H9 (cell line): ENCODE measurements at places on chromosomes 13 and 19. TPM values are rescaled to one million over a fixed set of nuclear protein-coding genes. Genes with fewer than 3 reads are reported as not detected.

The GARIN5A gene
- total RNA-seq, result 9.5 and 10.5 TPM in 2 replicates

The KLK12 gene
- not detected in 2 replicates for total RNA-seq

The FGF21 gene
- 0.55 and 0.90 TPM in 2 replicates for total RNA-seq

The C19orf18 gene
- total RNA-seq, result 0.26 and 0.33 TPM in 2 replicates

The ZNF578 gene
- 5.1 and 5.3 TPM in 2 replicates for total RNA-seq

The ZNF556 gene
- total RNA-seq, result not detected in 2 replicates

The LEUTX gene
- total RNA-seq, result not detected in 2 replicates

The NR1H2 gene
- 33.2 and 35.8 TPM in 2 replicates for total RNA-seq

The STX10 gene
- 39.4 and 40.5 TPM in 2 replicates for total RNA-seq

The FFAR1 gene
- total RNA-seq, result not detected in 2 replicates

The DMRTC2 gene
- total RNA-seq, result not detected in 2 replicates

The PGLYRP1 gene
- total RNA-seq, result not detected in 2 replicates

The C1QTNF9 gene
- total RNA-seq, result not detected in 2 replicates

The PRX gene
- total RNA-seq, result 3.8 and 4.0 TPM in 2 replicates

The FXYD3 gene
- 1.5 TPM in 2 replicates for total RNA-seq

GRCh38 chr13:90535421-90535820 is 812.1 kb upstream of the MIR17HG start:
- no peak for DNase-seq

DNA sequence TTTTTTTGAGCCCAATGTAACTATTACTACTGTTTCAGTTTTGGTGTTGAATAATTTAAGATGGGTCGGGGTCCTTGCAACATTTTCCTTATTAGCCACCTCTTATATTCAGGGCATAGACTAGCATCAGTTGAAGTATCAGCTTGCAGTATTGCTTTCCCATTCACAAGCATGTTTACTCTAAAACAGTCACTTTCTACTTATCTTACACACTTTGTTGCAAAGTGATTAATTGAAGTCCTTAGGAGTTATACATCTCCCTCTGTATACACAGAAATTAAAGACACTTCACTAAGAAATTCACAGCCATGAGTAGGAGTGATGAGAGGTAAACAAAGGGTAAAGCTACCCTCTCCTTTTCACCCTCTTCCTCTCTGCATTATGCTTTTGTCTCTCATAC is 27.6 kb downstream of the SLAIN1 start:
- DNase-seq, result no peak

GRCh38 chr19:37855098-37855497 is 51.3 kb downstream of the WDR87 start:
- DNase-seq, result no peak

- DNase-seq, result no peak
Observed at GRCh38 chr19:9885077-9885552, 50.0 kb downstream of the PIN1 start.

- no peak for DNase-seq
Observed at GRCh38 chr13:43516401-43516833, 270.4 kb downstream of the ENOX1 start.

GRCh38 chr19:51319649-51320279 is 8.3 kb downstream of the IGLON5 start:
- DNase-seq, result no peak

DNA sequence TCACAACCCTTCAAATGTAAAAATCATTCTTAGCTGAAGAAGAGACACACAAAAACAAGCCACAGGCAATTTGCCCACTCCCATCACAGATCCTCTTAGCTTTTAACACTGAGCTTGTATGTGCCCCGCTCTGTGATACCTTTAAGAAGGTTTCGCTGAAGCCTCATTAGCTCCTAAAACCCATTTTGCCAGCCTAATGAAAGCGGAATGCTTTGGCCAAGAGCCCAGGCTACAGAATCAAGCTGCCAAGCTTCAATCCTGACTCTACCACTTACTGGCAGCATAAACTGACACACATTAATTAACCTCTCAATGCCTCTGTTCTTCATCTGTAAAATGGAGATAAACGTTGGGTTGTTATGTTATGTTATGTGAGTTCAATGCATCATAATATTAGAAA is 10.5 kb downstream of the ZNF112 start:
- no peak for DNase-seq

- no peak for DNase-seq
Observed at GRCh38 chr13:98542568-98543377, 34.1 kb downstream of the STK24 start.

DNA sequence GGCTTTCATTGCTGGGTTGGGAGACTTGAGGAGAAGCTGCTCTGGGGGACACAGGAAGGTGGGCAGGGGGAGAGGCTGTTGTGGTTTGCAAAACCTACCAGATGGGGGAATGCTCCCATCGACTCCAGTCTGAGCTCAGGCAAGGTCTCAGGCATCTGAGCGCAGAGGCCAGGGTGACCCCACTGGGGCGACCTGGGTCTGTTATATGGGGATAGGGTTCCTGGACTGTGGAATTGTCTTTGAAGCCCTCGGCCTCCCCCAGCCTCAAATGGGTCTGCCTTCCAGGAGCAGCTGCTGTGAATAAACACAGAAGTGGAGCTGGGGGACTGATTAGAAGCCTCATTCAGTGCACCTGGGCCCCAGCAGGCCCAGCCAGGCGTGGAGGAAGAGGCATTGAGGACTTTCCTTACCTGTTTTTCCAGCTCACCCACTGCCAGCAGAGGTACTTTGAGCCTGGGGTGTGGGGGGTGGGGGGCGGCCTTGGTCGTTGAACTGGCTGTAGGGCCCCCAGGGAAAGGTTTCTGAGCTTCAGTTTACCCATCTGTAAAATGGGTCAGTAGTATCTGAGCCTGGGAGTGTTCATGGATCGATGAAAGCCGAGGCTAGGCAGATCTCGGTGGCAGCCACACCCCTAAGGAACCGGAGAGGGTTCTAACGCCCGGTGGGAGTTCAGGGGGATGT is 1.4 kb downstream of the CERS4 start:
- DNase-seq, result no peak

DNA sequence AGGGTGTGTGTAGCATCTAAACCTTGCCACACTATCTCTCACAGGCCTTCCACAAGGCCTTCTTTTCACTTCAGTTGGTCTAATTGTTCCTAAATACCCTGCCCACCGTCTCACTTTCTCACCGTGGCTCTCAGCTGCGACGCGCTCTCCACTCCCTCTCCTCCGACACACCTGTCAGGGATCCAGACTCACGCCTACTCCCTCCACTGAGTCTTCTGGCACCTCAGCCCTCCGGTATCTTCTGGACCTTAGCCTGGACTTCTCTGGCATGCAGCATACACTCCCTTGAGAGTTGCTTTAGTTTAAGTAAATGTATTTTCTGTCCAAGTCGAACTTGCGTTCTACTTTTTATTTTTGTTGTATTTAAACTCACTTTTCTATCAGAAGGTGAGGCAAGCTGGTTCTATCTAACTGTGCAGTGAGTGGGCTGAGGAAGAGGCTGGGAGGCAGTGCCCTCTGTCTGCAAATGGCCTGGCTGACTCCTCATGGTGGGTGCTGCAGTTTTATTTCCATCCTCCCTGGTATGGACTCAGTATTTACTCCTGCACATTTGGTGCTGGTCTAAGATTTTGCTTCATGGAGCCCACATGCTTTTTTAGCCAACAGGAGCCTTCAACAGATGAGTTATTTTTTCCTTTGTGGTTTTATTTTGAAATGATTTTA is 28.5 kb upstream of the ARGLU1 start:
- DNase-seq, result no peak

- DNase-seq, result no peak
Observed at GRCh38 chr19:55088021-55088451, 12.4 kb downstream of the EPS8L1 start.

DNA sequence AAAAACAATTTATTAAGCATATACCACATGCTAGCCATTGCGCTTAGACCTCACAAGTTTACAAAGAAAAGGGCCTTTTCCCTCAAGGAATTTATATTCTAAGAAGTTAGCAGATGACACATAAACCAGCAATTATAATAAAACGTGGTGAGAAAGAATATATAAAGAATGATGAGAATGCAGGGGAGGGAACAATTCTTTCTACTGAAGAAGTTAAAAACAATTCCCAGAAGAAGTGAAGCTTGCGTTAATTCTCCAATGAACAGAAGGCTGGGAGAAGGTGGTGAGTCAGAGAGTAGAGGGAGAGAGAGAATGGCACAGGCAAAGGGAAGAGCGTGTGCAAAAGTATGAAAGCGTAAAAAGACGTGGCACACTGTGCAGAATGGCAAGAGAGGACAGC is 69.5 kb upstream of the ZDHHC20 start:
- DNase-seq, result no peak

DNA sequence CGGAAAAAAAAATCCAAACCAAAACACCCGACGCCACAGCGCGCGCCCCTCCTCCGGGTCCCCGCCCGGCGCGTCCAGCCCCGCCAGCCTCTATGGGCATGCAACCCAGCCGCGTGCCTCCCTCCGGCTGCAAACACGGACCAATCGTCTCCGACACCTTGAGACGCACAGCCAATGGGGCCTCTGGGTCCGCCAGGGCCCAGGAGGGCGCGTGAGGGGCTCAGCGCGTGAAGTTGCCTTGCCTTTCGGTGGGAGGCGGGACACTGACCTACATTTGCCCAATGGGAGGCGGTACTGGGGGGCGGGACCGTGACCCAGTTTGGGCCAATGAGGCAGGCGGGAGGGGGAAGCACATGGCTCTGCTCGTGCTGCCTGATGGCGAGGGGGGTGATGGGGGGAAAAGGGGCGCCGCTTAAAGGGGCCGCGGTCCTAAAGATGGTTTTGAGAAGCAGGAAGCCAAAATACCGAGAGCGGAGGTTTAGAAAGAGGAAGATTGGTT is 319 bp upstream of the DBP start:
- DNase-seq, result peak; percentile 100

DNA sequence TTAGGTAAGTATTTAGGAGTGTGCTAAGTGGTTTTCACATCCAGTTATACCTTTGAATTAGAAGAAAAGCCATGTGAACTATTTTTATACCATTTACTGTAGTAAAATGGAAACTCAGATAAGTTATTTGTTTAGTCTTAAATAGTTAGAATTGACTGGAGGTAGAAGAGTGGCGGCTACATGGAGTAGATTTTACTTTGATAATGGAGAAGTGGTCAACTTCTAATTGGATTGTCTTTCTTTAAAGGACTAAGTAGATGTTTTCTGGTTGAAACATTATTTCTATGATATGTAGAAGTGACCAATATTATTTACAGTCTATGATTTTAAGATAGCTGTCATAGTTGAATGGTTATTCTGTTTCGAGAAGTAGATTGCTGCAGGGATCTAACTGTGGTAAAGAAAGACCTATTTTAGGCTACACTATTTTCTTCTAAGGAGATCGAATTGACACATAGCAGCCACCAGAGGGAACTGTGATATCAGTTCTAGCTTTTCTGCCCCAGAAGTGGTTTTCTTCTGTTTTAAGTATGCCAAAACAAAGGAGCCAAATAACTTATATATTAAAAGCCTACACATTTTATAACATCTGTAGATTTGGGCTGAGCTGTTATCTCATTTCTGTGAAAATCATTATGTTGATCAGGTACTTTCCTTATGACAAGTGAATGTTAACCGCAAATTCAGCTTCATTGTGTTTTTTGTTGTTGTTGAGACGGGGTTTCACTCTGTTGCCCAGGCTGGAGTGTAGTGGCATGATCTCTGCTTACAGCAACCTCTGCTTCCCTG is 26.1 kb downstream of the ZMYM2 start:
- no peak for DNase-seq

GRCh38 chr13:44854313-44855060 is 134.8 kb downstream of the NUFIP1 start:
- DNase-seq, result no peak

DNA sequence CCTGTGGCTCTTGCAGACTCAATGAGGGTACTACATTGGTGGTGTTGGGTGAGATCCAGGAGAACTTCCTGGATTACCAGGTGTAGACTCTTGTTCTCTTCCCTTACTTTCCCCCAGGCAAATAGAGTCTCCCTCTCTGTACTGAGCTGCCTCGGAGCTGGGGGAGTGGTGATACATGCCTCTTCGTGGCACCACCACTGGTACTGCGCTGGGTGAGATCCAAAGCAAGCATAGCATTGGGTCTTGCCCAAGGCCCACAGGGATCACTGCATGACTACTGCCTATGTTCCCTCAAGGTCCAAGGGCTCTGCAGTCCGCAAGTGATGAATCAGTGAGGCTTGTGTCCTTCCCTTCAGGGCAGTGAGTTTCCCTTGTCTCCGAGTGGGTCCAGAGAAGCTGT is 81.6 kb downstream of the COG6 start:
- DNase-seq, result no peak

GRCh38 chr19:41540041-41540695 is 35.8 kb upstream of the CEACAM21 start:
- no peak for DNase-seq

GRCh38 chr19:18932216-18932841 is 8.7 kb downstream of the HOMER3 start:
- DNase-seq, result peak; percentile 99

DNA sequence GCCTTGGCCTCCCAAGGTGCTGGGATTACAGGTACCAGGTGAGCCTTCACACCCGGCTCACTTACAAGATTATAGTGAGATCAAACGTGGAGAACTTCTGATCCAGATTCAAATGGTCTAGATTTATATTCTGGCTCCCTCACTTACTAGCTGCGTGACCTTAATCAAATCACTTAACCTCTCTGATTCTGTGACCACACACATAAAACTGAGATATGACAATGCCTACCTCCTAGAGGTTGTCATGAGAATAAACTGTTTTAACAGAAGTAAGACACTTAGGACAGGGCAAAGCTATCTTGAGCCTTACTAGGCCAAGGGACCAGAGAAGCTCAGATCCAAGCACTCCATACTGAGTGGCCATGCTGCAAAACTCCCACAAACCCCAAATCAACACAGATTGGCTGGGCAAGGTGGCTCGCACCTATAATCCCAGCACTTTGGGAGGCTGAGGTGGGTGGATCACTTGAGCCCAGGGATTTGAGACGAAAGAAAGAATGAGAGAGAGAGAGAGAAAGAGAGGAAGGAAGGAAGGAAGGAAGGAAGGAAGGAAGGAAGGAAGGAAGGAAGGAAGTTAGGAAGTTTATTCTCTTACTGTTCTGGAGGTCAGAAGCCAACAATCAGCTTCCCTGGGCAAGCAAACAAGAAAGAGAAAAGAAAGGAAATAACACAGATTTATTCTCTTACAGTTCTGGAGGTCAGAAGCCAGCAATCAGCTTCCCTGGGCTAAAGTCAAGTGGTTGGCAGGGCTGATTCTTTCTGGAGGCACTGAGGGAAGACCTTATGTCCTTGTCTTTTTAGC is 46.1 kb upstream of the MAP3K10 start:
- no peak for DNase-seq

- DNase-seq, result peak; percentile 90
Observed at GRCh38 chr19:45607071-45608029, 5.3 kb upstream of the GPR4 start.

- peak; percentile 66 for DNase-seq
Observed at GRCh38 chr13:23147827-23148226, 33.0 kb upstream of the SGCG start.

DNA sequence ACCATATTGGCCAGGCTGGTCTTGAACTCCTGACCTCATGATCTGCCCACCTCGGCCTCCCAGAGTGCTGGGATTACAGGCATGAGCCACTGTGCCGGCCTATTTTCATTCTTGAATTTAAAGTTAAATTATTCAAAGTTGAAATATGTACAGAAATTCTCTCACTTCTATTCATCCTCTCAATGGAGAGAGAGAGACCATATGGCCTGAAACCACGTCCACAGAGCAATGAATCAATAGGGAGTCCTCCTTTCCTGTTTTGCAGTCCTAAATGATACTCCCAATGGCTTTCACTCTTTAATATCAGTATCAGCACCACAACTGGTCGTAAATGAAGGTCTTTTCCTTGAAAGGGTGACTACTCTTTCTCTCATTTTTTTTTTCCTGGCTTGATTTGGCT is 30.5 kb upstream of the KCTD4 start:
- DNase-seq, result no peak
